ENCODE measurements at places on chromosomes 2 and 18.

DNA sequence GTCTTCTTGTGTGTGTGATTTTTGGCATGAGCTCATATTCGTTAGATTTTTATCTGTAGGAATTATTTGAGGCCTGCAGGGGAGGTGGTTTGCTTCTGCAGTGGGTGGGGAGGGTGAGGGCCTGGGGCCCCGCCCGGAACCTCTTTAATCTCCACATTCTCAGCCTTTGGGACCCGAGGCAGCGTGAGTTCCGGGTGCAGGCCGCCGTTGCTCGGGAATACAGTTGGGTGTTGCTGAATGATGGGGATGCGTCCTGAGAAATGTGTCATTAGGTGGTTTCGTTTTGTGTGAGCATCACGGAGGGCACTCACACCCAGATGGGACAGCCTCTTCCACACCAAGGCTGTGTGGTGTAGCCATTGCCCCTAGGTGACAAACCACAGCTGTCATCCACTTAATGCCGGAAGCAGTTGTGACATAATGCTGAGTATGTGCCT, 13.7 kb upstream of the GAL3ST2 start:
- DNase-seq: peak; percentile 69

DNA sequence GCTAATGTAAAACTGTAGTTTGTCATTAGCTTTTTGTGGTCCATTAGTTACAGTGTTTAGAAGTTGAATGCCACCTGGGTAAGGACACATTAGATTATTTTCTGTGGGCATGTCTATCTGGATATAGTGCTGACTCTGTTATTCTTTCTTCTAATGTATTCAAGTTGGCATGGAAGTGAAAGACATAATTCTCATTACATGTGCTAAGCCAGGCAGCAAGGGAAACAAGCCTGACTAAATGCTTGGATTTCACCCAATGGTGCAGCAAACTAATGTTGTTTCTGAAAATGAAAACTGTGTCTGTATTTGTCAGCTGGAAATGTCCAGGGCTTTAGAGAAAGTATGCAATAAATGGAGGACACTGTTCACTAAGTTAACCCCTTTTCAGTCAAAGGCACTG, 100.7 kb downstream of the NUP35 start:
- DNase-seq: no peak

- DNase-seq: no peak
These were observed 9.5 kb downstream of the HK2 start for GRCh38 chr2:74843433-74843832.

DNA sequence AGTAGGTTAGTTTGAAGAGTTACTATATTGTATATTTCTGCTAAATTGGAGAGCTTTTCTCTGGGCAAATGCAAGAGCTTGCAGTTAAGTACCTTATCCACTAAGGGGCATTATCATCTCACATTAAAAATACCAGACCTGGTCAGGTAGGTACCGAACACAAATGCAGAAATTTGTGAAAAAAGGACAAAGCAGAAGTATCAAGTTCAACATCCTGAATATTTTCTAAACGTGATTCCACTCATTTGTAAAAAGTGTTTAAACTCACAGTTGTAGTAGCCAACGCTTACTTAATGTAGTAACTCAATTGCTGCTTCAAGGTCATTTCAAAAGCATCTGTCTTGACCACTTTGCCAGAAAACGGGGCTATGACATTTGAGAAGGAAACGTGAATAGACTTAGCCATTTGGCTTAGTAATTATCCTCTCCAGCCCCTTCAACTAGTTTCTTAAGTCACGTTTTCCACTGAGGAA, 52.1 kb downstream of the CYRIA start:
- no peak for DNase-seq

GRCh38 chr2:85564144-85564563, 2.9 kb upstream of the GGCX start:
- no peak for DNase-seq

DNA sequence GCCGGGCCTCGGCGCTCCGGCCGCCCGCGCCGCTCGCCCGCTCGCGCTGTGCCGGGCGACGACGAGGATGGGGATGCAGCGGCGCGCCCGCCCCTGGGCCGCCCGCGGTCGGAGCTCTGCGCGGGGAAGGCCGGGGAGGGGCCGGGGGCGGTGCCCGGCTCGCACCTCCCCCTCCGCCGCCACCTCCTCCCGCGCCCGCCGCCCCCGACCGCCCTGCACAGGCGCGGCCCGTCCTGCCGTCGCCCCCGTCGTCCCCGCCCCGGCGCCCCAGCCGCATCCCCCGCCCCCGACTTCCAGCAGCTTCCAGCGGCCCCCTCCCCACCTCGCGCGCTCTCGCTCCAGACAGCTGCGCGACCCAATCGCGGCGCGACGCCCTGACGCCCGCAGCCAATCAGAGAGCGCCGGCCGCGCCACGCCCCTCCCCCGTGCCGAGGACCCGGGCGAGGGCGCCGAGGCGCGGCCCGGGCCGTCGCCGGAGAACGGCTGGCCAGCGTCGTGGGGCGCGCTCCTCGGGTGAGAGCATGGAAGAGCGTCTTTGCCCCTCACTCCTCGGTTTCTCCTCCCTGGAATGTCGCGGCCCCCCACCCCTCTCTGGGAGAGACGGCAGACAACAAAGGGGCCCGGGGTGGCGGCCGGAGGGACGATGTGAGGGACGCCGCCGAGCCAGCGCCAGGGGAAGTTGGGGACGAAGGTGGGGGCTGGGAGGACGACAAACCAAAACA, at the start of gene MBOAT2:
Gene MBOAT2, minus strand, starts transcription at position 69 of the 722 bp plus-strand sequence. CDS start 70 bp downstream, outside the sequence.
- DNase-seq: peak; percentile 93

GRCh38 chr2:11444737-11445136, 21.2 kb downstream of the E2F6 start:
- no peak for DNase-seq

GRCh38 chr2:116487336-116487735, 1327.2 kb upstream of the DDX18 start:
- no peak for DNase-seq

DNA sequence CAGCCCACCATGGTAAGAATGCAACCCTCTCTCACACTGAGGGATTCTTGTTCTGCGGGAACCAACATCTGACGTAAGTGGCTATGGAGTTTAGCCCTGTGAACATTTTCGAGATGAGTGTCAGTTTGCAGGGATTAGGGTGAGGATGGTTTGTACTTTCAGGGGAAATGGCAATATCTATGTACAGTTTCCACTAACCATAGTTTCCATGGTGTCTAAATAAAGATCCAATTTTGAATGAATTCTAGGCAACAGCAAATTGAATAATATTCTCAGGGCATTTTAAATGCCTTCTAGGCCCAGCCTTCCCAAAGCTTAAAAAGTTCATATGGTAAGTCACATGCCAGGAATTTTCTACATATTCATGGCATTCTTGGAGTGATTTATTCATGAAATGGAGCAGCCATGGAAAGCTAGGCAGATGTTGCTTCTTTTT, 105.4 kb upstream of the MMADHC start:
- DNase-seq: no peak

GRCh38 chr2:38912619-38913018, 22.9 kb downstream of the ARHGEF33 start:
- no peak for DNase-seq

- no peak for DNase-seq
These were observed 524.2 kb upstream of the TCF4 start for GRCh38 chr18:56112013-56112749.

GRCh38 chr18:69152436-69152835, 248.3 kb upstream of the DOK6 start:
- DNase-seq: no peak

GRCh38 chr18:5546660-5547059, 2.9 kb upstream of the EPB41L3 start:
- no peak for DNase-seq

GRCh38 chr2:42361728-42362283, 789 bp upstream of the COX7A2L start:
- no peak for DNase-seq

GRCh38 chr18:77359561-77360314, 110.1 kb downstream of the GALR1 start:
- DNase-seq: no peak

- DNase-seq: no peak
These were observed 11.1 kb downstream of the ACVR2A start for GRCh38 chr2:147855977-147856376.

GRCh38 chr18:48347756-48348326, 61.3 kb downstream of the ZBTB7C start:
- no peak for DNase-seq

DNA sequence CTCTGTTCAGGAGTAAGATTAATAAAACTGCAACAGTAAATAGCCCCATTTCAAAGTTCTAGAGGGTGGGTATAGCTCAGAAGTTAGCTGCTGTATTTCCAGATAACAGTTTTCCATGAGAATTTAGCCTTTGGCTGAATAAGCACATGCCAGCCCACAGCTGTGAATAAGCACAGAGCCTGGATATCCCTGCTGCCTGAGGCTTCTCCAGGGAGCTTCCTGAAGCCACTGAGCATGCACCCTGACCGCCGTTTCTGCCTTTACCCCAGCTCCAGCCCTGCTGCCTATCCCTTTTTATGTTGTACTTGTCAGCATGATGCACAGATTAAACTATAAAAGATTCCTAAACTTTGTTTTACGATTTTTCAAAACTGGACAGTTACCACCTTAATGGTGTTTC, 85.3 kb downstream of the FEZ2 start:
- DNase-seq: no peak

DNA sequence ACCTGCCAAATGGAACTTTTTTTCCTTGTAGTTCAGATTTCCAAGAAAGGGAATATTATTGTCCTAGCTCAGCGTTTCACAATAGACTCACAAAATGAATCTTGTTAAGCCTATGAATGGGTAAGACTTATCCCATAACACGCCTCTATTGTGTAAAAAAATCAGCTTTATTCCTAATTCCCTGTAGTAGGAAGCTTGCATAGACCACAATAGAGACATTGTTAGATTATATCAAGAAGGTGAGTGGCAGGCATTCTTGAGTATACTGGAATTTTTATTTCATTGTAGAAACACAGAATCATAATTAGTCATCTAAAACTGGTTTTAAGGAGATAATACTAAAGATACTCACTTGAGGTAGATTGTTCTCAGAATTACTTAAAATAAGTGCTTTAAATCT, 46.5 kb upstream of the SLC30A6 start:
- DNase-seq: no peak

DNA sequence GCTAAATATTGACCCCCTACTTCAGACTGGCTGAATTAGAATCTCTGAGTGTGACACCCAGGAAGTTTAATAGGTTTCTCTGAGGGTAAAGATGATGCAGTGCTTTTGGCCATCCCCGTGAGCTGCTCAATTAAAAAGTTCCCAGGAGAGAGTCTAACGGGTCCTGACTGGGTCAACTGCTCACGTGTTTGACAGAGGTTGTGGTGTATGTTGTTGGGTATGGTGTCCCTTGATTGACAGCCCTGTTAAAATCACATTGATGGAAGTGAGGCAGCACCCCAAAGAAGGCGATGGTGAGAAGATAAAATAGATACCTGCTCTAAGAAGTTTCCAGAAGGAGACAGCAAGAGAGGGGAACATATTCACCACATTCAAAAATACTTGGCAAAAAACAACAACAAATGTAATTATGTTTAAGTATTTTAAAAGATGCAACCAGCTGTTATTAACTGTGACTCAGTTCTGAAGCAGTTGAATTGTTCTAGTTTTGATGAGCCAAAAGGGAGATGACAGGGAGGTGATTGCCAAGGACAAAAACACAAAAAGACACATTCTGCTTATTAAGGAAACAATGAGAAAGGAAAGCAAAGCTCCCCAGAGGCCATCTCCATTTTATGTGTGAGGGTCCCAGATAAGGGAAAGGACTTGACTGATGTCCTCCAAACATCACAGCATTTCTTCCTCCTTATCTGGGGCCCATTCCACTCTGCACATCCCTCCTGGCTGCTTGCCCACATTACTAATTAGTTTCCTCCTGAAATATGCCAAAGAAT, 11.5 kb upstream of the GMCL1 start:
- DNase-seq: no peak

GRCh38 chr2:66495788-66496640, 61.1 kb downstream of the MEIS1 start:
- DNase-seq: no peak

DNA sequence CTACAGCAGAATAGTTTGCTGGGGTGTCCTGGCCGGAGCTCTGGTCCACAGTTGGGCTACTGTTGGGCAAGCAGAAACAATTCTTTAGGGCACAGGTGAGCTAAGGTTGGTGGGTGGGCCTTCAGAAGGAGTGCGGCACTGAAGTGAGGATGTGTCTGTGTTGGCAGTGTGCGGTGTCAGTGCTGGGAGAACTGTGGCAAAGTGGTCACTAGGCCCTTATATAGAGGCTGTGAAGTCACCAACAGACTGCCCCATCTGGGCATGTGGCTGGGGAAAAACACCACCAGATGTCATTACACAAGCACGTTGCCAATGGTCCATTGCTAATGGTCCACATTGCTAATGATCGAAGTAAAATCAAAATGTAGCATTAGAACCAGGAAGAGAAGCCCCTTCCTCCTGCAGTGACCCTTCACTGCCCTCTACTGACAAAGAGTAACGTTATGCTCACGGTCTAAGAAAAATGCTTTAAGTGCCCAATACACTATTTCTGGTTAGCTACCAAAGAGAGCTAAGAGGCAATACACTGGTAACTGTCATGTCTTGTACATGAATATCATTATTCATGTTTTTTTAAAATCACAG, 21.3 kb downstream of the SCN1A start:
- no peak for DNase-seq

DNA sequence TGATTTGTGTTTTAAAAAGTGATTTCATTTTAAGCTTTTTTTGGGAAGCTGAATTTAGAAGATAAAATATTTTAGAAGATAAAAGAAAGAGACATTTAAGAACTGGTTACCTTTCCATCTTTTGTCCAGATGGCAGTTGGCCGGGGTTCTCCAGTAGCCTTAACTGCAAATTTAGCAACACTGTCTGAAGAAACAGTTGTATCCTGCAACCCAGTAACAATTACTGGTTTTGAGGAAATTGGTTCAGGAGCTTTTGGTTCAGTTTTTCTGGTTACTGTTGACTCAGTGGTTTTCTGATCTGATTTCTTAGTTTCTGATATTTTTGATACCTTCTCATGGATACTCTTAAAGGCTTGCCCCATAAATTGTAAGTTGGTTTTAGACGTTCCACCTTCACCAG, 49.9 kb downstream of the PLEKHA3 start:
- no peak for DNase-seq

GRCh38 chr2:237470914-237471313, 16.1 kb upstream of the MLPH start:
- DNase-seq: no peak

GRCh38 chr2:28710545-28710944, 41.1 kb upstream of the PPP1CB start:
- no peak for DNase-seq

- no peak for DNase-seq
These were observed 563 bp upstream of the POLE4 start for GRCh38 chr2:74957886-74958273.

DNA sequence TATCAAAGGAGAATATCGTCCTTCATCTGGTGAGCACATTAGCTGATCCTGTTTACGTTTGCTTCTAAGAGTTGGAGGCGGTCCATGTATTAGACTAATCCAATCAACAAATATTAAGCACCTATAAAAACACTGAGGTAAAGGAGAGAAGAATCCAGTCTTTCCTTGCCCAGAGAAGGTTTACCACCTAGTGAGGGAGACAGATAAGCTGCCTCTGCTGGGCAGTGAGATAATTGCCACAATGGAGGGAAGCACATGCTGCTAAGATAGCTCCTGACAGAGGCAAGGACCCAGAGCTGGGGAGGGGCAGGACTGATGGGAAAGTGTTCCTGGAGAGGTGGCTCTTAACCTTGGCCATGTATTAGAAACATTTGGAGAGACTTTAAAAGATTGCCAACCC, 36.7 kb upstream of the ST8SIA5 start:
- no peak for DNase-seq

GRCh38 chr2:70671092-70671675, 96.8 kb downstream of the ADD2 start:
- DNase-seq: no peak

Measured in CD4-positive, alpha-beta T cell treated with Interleukin-6 for 4 hours (primary cell).